Naive thymus-derived CD8-positive, alpha-beta T cell (primary cell): ENCODE measurements at places on chromosomes 3 and 15.

- peak; percentile 31 for DNase-seq
Observed at GRCh38 chr15:44501768-44502366, 35.1 kb upstream of the EIF3J start.

GRCh38 chr3:62876064-62876463 lies 848 bp upstream of the CADPS start:
- no peak for DNase-seq

GRCh38 chr3:41717641-41718040 lies 244.3 kb downstream of the ULK4 start:
- no peak for DNase-seq

- DNase-seq, result no peak
Observed at GRCh38 chr3:142894493-142894892, 5.6 kb upstream of the PCOLCE2 start.

- DNase-seq, result no peak
Observed at GRCh38 chr3:134614955-134615354, 35.9 kb downstream of the KY start.
